Pons (tissue), 1 donor: ENCODE measurements at places on chromosomes 3 and 15.

DNA sequence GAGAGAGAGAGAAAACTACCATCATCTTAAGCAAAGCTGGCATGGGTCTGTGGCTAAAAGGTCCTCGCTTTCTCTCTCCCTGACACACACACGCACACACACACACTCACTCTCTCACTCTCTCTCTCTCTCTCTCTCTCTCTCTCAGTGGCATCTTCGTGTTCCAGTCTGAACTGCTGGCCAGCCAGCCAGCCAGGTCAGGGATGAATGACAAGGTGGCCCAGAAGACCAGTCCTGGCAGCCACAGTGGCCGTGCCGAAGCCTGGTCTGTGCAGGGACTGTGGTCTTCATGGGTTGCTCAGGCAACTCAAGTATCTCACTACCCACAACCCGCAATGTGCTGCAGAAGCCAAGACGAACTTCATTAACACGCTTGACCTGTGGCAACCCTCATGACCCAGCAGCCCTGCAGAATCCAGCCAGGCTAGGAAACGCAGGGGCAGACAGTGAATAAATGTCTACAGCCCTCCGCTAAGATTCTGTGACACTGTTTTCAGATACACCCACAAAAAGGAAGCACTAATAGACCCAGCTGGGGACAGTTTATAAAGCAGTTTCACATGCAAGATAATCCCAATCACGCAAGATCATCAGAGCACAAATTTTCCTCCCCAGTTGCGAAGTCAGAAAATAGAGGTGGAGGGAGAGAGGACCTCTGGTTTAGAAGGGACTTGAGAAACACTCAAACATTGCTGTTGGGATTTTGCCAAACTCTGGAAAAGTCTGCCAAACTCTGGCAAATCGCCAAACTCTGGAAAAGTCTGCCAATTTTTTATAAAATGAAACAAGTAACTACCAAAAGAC, 66.4 kb downstream of the XXYLT1 start:
- no peak for DNase-seq

DNA sequence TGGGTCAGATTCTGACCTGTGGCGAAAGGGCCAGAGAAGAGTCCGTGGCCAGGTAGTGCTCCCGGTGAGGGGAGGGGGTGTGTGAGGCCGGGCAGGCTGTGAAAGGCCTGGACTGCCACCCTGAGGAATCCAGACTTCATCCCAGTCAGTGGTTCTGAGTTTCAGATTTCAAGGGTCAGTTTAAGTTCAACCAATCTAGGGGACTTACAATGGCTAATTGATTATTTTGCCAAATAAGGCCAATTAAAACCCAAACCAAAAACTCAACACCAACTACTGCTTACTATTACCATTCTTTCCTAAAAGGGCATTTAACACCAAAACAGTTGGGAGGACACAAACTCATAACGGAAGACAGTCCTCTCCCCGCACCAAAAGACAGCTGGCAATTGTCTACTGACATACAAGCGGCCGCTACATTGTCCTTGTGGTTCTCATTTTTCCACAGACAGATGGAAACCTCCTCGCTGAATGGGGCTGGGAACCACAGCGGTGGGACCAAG, 30.5 kb downstream of the TMEM44 start:
- no peak for DNase-seq

DNA sequence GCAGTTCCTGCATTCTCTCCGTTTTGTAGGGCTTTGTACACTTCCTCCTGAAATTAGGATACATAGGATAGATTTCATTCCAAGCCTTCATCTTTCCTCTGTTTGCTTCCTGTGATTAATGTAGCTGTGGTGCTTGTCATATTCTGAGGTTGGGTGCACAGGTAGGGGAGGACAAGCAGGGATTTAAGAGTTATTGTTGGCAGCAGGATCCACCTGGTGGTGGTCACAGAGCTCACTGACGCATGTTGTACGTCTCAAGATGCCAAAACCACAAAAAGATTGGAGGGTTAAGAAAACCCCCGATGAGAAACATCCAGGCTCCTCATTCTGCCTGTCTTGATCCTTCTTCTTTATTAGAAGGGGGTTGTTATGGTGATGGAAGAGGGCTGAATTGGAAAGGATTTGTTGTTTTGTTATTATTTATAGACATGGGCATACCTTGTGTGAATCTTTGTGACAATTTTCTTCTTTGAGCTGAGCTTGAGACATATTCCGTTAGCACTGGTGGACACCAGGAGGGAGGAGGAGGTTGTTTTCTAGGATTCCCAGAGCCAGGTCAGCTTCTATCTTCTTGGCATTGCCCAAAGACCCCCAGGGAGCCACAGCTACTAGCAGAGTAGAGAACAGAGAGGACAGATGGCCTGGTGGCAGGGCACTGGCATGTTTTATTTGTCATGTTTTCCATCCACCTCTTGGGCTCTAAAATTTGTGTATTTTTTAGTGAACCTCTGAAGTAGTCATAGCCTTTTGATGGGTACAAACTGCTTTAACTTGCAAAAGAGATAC, 57.7 kb upstream of the LARS2 start:
- no peak for DNase-seq

- DNase-seq: no peak
Measured at GRCh38 chr3:187049462-187050101, 89.7 kb downstream of the RPL39L start.

DNA sequence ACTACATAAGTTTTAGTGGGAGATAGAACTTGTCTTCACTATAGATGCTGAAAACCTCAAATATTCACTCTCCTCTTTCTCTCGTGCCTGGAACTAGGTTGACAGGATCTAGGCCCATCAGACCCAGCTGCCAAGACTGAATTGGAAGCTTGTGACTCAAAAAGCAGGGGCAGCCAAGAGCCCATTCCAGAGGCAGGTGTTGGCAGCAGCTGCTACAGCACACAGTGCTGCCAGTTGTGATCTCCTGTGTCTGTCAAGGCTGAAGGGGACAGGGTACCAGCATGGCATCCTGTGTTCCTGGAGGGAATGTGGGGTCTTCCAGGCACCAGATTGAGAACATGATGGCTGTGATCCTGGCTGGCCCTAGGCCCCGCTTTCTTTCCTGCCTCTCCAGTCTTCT, 92.5 kb upstream of the MB21D2 start:
- peak; percentile 5 for DNase-seq

- DNase-seq: no peak
Measured at GRCh38 chr15:99669250-99669649, 64.0 kb downstream of the LYSMD4 start.

GRCh38 chr3:68479779-68480178, 452.6 kb downstream of the TAFA4 start:
- no peak for DNase-seq

- no peak for DNase-seq
Measured at GRCh38 chr3:15264486-15264885, 58.4 kb downstream of the CAPN7 start.

DNA sequence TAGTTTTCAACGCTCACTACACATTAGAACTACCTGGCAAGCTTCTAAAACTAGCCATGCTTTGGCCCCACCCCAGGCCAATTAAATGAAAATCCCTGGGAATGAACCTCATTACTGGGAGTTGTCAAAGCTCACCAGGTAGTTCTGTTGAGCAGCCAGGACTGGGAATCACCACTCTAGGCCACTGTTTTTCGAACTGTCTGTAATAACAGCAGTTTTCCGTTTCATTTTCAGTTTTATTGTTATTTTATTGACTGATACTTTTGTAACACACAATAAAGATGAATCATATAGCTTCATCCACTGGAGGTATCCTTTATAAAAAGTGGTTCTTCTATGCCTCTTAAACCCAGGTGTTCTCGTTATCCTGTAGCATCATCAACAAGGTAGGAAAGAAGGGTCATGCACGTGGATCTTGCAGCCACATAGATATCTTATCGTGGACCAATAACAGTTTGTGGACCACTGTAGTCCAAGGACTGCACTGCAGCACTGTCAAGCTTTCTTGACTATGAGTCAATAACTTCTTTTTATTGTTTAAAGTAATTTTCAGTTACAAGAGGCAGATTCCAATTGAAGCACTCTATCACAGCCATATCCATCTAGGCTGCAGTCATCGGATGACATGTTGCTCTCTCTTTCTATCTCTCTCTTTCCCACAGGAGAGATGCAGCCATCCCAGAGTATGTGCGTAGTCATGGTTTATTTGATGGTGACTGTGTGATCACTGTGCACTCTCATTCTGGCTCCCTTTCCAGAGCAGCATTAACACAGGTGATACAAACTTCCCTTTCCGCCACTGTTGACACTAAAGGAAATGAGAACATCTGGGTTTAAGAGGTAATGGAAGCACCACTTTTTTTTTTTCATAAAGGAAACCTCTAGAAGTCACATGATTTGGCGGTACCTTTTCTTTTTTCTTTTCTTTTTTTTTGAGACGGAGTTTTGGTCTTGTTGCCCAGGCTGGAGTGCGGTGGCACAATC, 39.0 kb upstream of the BLM start:
- no peak for DNase-seq

DNA sequence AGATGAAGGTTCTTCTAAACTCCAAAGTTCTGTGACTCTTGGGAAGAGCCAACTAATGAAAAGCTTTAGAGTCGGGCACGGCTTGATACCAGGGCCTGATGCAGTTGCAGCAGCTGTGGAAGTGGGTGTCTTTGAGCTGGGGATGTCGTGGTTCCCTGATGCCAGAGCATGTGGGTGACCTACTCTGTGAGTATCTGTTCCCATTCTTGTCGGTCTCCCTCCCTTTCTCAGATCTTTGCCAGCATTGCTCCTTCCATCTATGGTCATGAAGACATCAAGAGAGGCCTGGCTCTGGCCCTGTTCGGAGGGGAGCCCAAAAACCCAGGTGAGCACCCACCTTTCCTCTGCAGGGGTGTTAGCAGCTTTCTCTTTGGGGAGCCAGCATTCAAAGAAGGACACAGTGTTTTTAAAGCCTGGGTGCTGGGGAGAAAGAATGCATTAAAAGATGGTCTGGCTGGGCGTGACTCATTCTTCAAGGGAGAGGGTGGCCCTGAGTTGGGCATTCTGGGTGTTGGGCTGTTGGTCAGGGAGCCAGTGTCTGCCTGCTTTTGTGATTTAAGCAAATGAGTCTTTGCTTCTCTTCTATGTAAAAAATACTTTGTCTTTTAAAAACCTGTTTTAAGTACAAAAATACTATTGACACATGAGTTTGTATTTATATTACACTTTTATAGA, 13.2 kb upstream of the PODXL2 start:
- no peak for DNase-seq

DNA sequence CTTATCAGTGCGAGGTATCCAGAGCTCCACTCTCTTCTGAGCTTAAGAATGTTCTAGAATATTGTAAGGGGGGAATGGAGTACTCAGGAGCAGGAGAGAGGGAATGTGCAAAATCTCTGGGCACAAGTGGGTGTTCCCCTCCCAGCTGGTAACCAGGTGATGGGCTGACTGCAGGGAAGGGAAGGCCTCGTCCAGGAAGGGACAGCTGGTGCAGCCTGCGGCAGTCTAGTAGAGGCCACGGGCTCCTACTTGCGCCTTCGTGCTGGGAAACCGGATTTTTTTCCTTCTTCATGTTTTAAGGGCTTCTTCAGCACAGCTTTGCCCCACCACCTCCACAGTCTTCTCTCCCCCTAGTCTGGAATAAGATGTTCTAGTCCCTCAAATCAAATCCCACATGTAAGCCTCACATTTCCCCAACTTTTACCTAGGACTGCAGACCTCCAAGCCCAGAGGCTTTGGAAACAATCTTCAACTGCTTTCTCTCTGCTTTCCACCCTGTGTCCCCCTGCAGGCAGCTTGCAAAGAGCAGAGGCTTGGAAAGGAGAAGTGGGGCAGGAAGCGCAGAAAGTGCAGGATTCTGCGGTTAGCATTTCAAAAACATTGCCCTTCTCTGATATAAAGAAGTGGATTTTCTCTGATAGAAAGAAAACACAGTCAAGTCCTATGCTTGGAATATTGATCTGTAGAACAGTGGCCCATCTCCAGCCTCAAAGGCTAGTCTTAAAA, 11.9 kb upstream of the CGNL1 start:
- DNase-seq: peak; percentile 39

- peak; percentile 80 for DNase-seq
Measured at GRCh38 chr15:99564221-99565048, 1.3 kb upstream of the MEF2A start.

GRCh38 chr15:89504166-89504565, 7.8 kb upstream of the RHCG start:
- no peak for DNase-seq

- DNase-seq: no peak
Measured at GRCh38 chr15:75327491-75327890, 8.4 kb upstream of the COMMD4 start.

DNA sequence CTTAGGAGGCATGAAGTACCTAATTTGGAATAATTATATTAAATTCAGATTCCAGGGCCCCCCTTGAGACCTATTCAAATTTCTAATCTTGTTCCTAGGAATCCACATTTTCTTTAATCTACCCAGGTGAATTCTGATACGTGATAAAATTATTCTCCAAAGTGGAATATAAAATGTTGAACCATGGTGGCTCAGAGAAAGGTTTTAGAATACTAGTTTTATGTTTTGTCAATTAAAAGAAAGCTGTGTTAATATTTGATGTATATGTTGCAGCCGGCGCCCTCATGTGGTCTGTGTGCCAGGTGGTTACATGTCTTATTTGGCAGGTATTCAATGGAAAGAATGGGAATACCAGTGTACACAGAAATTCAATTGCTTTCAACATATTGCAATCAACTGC, 321.8 kb downstream of the FEZF2 start:
- no peak for DNase-seq

- DNase-seq: no peak
Measured at GRCh38 chr3:186986816-186987215, 56.5 kb downstream of the ST6GAL1 start.

GRCh38 chr3:106083207-106083606, 214.4 kb upstream of the CBLB start:
- DNase-seq: no peak
